HFF-Myc (cell line): ENCODE measurements at places on chromosomes 1 and 21.

- DNase-seq = no peak
These were observed 202.5 kb downstream of the C1orf94 start for GRCh38 chr1:34378968-34379856.

DNA sequence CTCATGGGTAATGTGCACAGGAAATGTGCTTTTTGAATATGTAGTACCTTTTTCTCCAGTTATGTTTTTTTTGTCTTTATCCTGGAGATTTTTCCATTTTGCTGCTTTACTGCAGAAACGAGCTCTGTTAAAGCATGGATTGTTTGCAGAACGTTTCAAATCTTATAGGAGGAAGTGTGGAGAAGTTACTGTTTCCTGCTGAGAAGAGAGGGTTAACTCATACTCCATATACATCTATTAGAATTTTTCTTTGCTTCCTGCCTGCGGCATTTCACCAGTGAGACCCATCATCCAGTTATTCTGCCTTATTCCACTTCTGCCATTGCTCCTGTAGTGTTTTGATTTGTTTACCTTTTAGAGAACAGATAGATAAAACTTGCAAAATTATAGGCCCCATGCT lies 2.0 kb downstream of the RPRD2 start:
- no peak for DNase-seq

DNA sequence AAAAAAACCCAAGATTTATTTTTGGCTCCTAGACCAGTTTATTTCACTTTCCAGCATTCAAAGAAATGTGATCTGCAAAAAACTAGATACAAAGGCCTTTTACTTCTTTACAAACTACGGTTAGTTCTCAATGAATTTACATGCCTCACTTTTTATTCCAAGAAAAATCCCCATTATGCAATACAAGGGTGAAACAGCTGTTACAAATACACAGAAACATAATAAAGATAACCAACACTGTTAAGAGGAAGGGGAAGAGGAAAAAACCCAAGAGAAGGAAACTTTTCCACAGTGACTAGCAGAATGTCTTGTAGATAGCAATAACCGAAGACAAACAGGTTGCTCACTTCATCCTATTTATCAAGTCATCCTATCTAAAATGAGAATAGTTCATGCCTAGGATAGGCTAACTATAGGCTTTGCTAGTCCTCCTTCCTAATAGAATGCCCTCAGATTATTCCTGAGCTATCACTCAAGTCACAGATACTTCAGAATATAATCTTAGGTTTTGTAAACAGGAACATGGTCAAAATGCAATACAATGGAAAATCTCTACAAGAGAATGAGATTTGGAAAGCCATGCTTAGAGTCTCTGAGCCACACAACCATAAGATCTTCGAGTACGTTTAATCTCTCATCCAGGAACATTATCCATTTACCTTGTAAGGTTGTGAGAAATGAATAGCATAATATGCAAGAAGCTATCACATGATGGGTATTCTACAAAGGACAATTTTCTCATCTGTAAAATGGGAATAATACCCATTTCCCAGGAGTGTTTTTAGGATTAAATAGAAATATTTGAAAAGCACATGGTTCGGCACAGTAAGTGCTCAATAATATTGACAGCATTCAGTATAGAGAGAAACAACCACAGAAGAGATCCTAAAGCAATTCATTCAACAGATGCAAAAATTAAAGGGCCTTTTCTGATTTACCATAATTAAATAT lies 5.4 kb downstream of the PNRC2 start:
- DNase-seq = no peak

GRCh38 chr1:192901500-192901899 lies 92.7 kb downstream of the RGS2 start:
- DNase-seq = no peak

DNA sequence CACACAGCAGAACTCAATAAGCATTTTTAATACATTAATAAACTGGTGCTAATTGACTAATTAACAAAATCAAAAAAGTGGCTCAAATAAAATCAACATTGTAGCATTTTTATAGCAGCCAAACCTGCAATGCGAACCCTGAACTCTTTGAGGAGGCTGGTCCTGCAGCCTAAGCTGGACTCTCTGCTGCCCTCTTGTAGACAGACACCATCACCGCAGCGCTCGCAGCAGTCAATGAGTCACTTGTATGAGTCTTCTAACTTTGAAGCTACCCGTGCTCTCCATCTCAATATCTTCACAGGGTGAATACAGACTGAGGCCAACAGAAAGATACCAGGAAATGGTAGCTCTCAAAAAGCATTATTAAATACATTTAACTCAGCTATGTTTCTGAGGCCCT lies 9.7 kb upstream of the KRTAP7-1 start:
- DNase-seq = peak; percentile 0

- DNase-seq = no peak
These were observed 28.3 kb upstream of the PCBP3 start for GRCh38 chr21:45615145-45615711.

DNA sequence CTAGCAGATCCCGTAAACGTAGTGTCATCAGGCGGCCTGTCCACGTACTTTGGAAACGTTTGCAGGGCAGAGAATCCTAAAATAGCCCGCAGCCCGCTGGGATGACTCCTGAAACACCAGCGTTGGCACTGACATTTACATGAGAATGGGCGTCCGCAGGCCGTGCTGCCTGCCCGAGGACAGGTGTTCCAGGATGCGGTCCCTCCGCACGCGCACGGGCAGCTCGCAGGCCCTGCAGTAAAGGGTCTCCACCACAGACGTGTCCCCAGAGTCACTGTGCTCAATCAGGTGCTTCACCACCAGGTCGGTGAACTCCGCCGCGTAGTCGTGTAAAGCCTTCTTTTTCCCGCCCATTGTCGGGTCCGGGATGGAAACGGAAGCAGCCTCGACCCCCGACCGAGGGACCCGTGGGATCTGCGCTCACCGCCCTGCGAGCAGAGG lies 5.8 kb upstream of the CCDC27 start:
- DNase-seq = no peak

- DNase-seq = no peak
These were observed 882 bp upstream of the FCAMR start for GRCh38 chr1:206971029-206971655.

- DNase-seq = no peak
These were observed 1.3 kb downstream of the WLS start for GRCh38 chr1:68230901-68231626.

DNA sequence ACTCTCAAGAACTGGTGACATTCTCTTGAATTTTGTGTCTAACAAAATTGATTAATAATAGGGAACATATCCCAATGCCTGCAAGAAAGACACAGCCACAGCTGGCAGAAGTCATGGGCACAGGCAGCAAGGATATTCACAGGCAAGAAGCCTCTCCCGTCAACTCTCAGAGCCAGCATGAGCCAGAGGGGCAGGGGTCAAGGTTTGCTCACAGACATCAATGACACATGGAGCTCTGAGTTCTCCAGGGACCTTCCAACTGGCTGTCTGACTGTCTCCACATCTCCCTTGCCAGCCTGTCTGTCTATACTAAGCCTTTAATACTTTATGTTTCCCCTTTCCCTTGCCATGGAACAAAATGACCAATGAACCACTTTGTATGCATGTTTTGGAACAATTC lies 101.5 kb upstream of the RAB4A start:
- DNase-seq = no peak
